ENCODE measurements at places on chromosomes 5 and 9. TPM values are rescaled to one million over a fixed set of nuclear protein-coding genes. Genes with fewer than 3 reads are reported as not detected.

The ASPN gene
- total RNA-seq = not detected

The C9orf40 gene
- 3.2 TPM for total RNA-seq

The SLC6A18 gene
- total RNA-seq = not detected

The IGFBPL1 gene
- total RNA-seq = not detected

The FGFR4 gene
- 0.79 TPM for total RNA-seq

The SKP2 gene
- 8.8 TPM for total RNA-seq

The CNTNAP3B gene
- 6.4 TPM for total RNA-seq

The TRIM41 gene
- 10.3 TPM for total RNA-seq

The IFNA7 gene
- total RNA-seq = not detected

The SLU7 gene
- 69.8 TPM for total RNA-seq

The FAM169A gene
- 21.5 TPM for total RNA-seq

The PPP3R2 gene
- not detected for total RNA-seq

The CAVIN4 gene
- total RNA-seq = 0.53 TPM

The PCDHA13 gene
- total RNA-seq = 0.26 TPM

The OR1J2 gene
- total RNA-seq = not detected

The EHMT1 gene
- total RNA-seq = 45.4 TPM

The FOXE1 gene
- total RNA-seq = 1.1 TPM

The RBM27 gene
- 19.7 TPM for total RNA-seq

The CARTPT gene
- total RNA-seq = not detected

The RAB24 gene
- 26.1 TPM for total RNA-seq

The ZNF618 gene
- 1.3 TPM for total RNA-seq

The S100Z gene
- total RNA-seq = not detected

The SPATA31A3 gene
- total RNA-seq = not detected

The SPINK6 gene
- not detected for total RNA-seq

The NR4A3 gene
- total RNA-seq = not detected

The ELP1 gene
- 37.9 TPM for total RNA-seq

The SETD9 gene
- total RNA-seq = 10.2 TPM

The ARHGEF28 gene
- 44.7 TPM for total RNA-seq

The CNTFR gene
- total RNA-seq = not detected

The TGFBI gene
- total RNA-seq = 218 TPM

The EPB41L4A gene
- total RNA-seq = 8.3 TPM

The WDR38 gene
- total RNA-seq = not detected

The DMGDH gene
- 11.6 TPM for total RNA-seq

The HTR1A gene
- not detected for total RNA-seq

The LCP2 gene
- total RNA-seq = not detected

The SOHLH1 gene
- total RNA-seq = not detected

The RALGDS gene
- total RNA-seq = 18.7 TPM

The CTSV gene
- total RNA-seq = 17.4 TPM

The EQTN gene
- total RNA-seq = not detected

The C8G gene
- total RNA-seq = 0.79 TPM

The RANBP3L gene
- not detected for total RNA-seq

The NR5A1 gene
- not detected for total RNA-seq

The IFNA4 gene
- not detected for total RNA-seq

The DDX4 gene
- total RNA-seq = under 0.01 TPM

The TAF11L7 gene
- total RNA-seq = not detected

The CD14 gene
- total RNA-seq = 3.2 TPM

The MSX2 gene
- not detected for total RNA-seq

The MARCOL gene
- total RNA-seq = not detected

The TUSC1 gene
- total RNA-seq = 20.5 TPM

The GRM6 gene
- total RNA-seq = not detected

The ST6GALNAC4 gene
- total RNA-seq = 21.3 TPM

The ASS1 gene
- total RNA-seq = 396 TPM

The TSSK1B gene
- total RNA-seq = 0.26 TPM

The DIRAS2 gene
- not detected for total RNA-seq

The GAPT gene
- total RNA-seq = not detected

The ODF2 gene
- 27.1 TPM for total RNA-seq

The FOXD4L3 gene
- not detected for total RNA-seq

The ACSL6 gene
- 0.13 TPM for total RNA-seq

The KDM3B gene
- total RNA-seq = 44.5 TPM
